ENCODE measurements at places on chromosomes 16 and 17. TPM values are rescaled to one million over a fixed set of nuclear protein-coding genes. Genes with fewer than 3 reads are reported as not detected.

The MED13 gene
- 49.3 TPM for total RNA-seq

DNA sequence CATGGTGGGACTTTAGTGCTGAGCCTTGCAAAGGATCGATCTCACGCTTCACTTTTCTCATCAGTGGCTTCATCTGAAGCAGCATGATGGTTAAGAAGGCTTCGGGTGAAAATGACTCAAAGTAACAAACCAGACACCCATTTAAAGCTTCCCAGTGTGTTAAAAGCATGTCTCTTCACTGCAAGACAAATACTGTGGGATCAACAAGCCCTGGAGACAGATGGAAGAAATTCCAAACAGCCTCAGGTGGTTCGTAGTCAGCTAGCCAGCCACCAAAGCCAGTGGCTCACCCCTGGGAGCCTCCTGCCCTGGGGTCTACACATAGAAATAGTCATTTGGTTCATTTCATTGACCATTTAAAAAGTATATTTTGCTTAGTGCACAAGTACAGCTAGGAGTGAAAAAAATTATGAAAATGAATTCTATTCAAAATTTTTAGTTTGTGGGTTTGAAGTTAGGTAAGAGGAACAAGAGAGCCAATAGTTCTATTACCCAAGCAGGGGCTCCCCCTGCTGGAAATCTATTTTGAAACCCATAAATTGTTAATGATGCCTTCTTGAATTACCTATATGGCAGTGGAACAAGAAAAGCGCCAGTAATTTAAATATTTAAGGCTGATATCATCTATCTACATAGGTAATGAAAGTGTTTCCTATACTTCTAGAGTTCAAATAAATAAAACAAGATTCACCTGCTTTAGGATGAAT, 51.6 kb downstream of the PMP22 start:
- no peak for DNase-seq

- DNase-seq = no peak
Measured at GRCh38 chr17:1899403-1900000, 69.7 kb downstream of the RPA1 start.

GRCh38 chr16:89727406-89728120, 6.2 kb downstream of the ZNF276 start:
- DNase-seq = no peak

DNA sequence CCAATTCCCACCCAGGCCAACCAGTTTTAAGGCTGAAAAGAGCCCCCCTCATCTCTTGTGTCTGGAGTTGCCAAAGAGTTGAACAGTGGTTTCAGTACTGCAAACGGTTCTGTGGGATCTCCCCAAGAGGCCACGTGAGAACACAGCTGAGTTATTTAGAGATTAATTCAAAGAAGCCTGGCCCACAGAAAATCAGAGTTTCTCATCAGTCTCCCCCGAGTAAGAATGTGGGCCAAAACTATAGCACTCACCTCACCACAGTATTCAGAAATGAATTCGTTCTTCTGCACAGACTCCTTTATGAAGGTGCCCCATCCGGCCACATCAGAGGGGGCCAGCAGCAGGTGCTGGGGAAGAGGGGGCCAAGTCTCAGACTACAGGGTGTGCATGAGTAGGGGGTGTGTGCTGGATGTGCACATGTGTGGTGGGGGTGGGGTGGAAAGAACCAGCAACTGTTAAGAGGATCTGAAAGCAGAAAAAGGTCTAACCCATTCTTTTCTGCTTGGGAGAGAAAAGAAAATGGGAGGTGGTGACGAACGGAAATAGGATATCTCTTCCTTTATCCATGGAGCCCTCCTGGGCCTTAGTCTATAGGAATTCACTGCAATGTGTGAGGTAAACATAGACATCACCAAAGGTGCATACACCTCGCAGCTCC, 22.6 kb downstream of the CNTNAP1 start:
- no peak for DNase-seq

DNA sequence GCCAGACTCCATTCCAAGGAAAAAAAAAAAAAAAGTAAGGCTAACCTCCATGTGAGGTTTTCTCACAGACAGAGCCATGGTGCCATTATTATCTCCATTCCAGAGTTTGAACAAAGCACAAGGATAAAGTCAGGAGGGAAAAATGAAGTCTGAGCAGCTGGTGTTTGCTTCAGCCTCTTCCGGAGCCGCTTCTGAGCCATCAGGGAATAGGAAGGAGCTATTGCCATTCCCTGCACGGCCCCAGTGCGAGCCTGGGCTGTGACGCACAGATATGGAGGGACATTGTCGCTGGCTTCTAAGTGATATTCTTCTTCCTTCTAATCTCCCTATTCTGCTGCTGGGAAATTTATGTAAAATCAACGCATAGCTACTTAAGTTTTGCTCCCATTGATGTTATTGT, 69.5 kb upstream of the PIRT start:
- no peak for DNase-seq

DNA sequence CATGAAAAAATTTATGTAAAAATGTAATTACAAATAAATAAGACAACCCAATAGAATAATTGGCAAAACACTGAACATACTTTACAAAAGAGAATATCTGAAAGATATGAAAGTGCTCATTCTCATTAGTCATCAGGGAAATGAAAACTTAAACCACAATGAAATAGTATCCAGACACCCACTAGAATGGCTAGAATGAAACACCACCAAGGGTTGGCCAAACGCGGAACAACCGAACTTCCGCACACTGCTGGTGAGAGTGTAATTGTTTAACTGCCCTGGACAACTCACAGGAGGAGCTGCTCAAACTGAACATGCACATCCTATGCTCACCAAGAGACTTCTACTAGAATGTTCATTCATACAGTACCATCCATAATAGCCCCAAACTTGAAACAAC, 5.8 kb upstream of the ZDHHC7 start:
- peak; percentile 65 for DNase-seq

- no peak for DNase-seq
Measured at GRCh38 chr16:4226251-4227039, 15.4 kb downstream of the SRL start.

The PSMD11 gene
- total RNA-seq = 118 TPM

Measured in astrocyte (in vitro differentiated cells and primary cell).